Stimulated activated CD4-positive, alpha-beta T cell treated with anti-CD3 and anti-CD28 coated beads, Interleukin-15, amount 100 ng/mL, for 24 hours (primary cell): ENCODE measurements at places on chromosomes 7 and 10.

DNA sequence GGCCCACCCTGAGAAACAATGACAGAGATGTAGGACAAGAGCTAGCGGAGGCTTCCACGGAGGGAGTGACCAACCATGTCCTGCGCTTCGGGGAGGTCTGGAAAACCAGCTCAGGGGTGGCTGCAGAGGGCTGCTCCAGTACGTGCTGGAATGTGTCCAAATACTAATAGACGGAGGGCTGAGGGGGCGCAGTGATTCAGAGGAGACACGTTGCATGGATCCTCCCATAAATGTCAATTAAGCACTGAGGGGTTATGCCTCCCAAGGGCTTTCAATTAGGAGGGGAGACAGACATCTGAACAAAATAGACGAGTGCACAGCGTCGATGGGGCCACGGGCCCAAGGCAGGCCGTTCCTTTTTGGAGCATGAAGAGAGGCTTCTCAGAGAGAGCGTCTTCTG lies 51.0 kb upstream of the NPS start:
- no peak for DNase-seq

GRCh38 chr7:123871998-123872867 lies 27.3 kb downstream of the HYAL4 start:
- peak; percentile 44 for DNase-seq

DNA sequence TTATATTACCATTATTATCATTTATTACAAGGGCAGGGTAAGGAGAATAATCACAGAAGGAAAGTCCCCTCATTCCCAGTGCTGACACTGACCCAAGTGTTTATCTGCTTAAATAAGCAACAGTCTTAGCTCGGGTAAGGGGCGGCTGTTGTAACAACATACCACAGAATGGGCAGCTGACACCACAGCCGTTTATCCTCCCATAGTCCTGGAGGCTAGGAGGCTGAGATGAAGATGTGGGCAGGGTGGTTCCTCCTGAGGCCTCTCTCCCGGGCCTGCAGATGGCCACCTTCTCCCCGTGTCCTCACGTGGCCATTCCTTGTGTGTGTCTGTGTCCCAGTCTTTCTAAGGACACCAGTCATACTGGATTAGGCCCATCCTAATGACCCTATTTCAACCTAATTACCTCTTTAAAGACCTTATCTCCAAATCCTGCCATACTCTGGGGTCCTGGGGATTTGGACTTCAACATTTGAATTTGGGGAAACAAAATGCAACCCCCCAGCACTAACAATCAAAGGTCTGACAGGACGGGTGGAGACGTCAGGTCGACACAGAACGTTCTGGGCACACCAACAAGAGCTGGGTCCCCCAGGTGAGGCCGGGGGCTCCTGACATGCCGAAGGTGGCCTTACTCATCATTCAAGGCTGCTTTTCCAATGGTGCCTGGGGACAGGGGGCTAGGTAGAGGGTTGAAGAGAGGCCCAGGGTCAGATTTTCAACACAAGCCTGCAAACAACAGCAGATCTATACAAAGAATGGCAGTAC lies 93.5 kb downstream of the TNS3 start:
- DNase-seq: no peak

- DNase-seq: no peak
These were observed 164.9 kb upstream of the TRIM24 start for GRCh38 chr7:138295049-138295637.

GRCh38 chr10:122232769-122233168 lies 38.3 kb upstream of the BTBD16 start:
- no peak for DNase-seq

DNA sequence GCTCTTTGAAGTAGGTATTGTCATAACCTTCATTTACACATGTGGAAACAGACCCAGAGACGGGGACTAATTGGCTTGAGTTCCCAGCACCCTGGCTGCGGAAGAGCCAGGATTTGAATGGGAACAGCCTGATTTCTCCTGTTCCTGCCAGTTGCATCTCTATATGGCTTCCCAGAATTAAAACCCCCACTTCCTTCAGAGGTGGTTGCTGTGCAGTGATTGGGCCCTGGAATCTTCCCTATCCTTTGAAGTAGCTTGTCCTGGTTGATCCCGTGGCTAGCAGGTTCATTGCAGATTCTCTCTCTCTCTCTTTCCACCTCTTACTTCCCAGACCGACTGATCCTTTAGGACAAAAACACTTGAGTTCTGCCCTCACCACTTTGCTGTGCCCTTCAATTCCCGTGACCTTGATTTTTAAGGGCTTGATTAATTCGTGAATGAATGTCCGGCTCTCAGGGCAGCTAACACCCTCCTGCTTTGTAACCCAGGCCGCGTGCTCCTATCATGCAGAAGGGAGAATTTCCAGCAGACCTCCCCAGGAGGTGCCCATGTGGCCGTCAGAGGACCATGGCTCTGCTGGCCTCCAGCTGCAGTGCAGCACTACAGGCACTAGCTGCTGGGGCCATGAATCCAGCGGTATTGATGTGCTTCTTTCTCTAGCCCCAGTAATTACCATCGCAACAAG lies 120.6 kb upstream of the AGK start:
- DNase-seq: no peak

DNA sequence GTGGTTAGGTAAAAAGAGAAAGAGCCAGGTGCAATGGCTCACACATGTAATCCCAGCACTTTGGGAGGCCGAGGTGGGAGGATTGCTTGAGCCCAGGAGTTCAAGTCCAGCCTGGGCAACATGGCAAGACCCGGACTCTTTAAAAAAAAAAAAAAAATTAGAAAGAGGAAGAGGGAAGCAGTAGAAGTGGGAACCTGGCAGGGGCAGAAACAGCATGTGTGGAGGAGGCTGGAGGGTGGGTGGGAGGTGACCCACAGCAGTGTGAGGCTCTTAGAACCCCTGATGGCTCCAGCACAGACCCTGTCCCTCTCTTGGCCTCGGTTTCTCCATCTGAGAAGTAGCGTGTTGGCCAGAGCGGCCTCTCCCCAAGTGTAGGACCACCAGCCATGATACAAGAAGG lies 4.9 kb upstream of the CCL24 start:
- no peak for DNase-seq

DNA sequence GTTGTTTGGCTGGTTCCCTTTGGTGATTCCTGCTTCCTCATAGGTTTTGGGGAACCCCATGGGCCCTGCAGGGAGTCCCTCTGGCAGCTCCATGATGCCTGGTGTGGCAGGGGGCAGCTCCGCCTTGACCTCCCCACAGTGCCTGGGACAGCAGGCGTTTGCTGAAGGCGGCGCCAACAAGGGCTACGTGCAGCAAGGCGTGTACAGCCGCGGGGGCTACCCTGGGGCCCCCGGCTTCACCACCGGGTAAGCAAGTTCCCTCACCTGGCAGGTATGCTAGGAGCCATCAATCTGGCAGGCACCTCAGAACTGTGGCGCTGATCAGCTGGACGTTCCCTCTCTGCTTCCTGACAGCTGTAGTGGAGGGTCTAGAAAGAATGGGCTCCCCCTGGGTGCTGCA lies 8.3 kb downstream of the ZMIZ2 start:
- no peak for DNase-seq

- DNase-seq: no peak
These were observed 590.9 kb upstream of the ANKRD30A start for GRCh38 chr10:36534471-36535002.

- DNase-seq: no peak
These were observed 91.1 kb downstream of the VOPP1 start for GRCh38 chr7:55481155-55481554.

DNA sequence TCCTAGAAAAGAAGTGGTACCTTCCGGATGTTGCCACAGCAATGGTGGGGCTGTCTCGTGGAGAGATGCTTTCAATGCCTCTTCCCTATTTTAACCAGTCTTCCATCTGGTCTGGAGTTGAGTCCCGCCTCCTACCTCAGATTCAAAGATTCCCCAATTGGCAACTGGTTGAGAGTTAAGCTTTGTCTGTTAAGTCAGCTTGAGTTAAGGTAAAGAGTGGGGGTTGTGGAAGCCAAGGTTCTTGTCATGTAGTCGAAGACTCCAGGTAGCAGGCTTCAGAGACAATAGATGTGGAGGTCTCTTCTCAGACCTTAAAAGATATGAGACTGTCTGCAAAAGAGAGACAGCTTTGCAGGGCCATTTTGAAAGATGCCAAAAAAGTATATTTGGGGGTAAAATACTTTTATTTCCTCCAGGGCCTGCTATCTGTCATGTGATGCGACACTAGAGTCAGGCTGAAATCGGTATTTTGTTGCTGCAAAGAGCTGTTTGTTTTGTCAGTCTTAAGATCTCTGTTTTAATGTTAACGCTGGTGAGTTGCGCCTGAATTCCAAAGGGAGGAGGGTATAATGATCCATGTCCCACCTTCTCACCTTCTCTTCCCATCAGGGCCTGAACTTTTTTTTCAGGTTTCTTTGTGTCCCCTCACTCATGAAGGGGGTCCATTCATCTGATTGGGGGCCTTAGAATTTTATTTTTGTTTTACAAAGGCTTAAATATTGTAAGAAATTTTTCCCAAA lies 40.4 kb upstream of the SCIN start:
- no peak for DNase-seq

- peak; percentile 73 for DNase-seq
These were observed 172.6 kb downstream of the FAM107B start for GRCh38 chr10:14601872-14602725.

DNA sequence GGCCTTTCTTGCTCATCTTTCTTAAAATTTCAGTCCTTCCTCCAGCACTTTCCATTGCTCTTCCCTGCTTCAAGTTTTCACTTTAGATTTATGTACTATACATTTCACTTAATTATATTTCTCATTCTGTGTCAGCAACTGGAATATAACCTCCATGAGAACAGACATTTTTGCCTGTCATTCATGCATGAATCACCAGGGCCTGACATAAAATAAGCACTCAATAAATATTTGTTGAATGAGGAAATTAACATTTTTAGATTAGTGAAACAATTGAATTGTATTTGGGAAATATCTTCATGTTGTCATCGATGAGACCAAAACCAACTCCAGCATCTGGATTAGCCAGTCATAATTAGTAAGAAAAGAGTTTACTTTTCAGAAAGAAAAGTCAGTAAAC lies 6.1 kb downstream of the SAMD9L start:
- DNase-seq: no peak

- peak; percentile 31 for DNase-seq
These were observed 49.3 kb downstream of the PPP1R17 start for GRCh38 chr7:31735991-31736982.

DNA sequence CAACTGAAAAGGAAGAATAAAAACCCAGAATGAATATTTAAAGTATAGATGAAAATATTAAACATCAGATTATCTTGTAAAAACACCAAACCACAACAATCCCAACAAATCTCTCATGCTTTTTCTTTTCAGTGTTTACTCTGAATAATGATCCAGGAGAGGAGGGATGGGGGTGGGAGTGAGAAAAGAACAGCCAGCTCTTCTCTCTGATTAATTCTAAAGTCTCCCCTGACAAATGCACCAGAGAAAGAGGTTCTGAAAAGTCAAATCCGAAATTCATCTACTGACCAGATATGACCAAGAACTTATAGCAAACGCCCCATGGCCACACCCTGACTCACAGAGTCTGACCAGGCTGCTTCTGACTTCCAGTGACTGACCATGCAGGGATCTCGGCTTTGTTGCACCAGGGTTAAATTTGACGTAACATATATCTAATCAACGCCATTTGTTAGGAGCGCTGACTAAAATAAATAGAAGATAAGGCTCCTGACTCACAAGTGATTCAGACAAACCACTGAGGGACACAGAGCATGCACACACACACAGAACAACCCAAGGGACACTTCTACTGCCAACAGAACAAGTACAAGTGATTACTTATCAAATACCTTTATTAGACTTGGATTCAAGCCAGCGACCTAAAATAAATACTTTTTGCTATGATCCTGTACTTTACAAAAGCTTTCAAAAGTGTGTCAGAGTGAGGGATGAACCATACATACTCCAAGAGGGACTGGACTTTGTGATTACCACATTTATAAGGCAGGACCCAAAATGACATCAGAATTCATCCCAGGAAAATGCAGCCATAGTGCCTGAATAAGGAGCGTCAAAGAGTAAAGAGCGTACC lies 9.3 kb upstream of the SPOCK2 start:
- DNase-seq: no peak

DNA sequence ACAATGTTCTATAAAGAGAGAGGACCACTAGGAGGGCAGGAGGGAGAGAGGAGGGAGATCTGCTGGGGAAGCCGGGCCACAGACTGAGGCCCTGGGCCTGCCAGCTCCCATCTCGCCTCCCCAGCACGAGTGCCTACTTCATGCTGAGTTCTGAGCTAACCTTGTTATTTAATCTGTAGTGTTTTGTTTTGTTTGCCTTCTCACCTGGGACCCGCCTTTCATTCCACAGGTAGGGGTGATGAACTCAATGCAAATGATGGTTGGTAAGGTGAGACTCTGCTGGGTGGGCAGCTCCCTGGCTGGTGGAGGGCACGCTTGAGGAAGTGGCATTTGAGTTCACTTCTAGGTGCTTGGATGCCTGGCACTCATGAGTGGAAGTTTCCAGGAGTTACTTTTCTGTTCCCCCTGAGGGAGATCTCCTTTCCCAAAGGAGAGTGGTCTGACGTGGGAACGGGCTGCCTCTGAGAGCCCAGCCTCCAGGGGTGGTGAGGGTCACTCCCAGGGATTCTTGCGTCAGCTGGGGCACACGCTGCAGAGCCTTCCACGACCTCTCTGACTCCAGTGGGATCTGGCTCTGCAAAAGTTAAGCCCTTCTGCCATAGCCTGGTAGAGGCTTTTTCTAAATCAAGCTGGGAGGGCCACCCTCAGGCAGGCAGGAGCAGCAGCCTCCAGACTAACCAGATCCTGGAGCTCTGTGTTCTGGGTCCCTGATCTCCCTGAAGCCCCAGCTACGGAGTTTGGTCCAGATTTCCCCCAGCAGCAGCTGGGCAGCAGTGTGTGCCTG lies 22.4 kb downstream of the UBTD1 start:
- DNase-seq: no peak
